Thymus (tissue), 14 donors: ENCODE measurements at places on chromosomes 12 and 14. TPM values are rescaled to one million over a fixed set of nuclear protein-coding genes. Genes with fewer than 3 reads are reported as not detected.

GRCh38 chr14:102452302-102452701 is 57.3 kb downstream of the ANKRD9 start:
- no peak for DNase-seq

TAS2R19 gene
- total RNA-seq: 2.0 TPM

DNA sequence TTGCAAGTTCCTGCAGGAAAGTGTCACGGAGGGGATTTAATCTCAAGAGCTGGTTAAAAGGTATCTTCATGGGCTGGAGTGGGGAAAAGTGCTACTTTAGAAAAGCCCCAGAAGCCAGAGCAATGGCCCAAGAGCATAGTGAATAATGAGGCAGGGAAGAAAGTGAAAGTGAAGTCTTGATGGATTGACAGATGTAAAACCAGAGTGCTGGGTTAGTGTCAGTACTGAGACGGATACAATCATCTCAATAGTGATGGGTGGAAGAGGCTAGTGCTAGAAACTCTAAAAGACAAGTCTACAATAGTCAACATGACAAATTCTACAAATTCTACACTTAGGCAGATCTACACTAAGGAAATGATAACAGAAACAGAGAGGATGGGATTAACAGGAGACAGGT is 68.1 kb downstream of the CIT start:
- no peak for DNase-seq

- DNase-seq: no peak
Observed at GRCh38 chr14:78782551-78782950, 612.4 kb downstream of the NRXN3 start.

DEPDC4 gene
- 2.0 TPM for total RNA-seq

GRCh38 chr12:29530436-29530835 is 33.0 kb upstream of the OVCH1 start:
- DNase-seq: no peak

DNA sequence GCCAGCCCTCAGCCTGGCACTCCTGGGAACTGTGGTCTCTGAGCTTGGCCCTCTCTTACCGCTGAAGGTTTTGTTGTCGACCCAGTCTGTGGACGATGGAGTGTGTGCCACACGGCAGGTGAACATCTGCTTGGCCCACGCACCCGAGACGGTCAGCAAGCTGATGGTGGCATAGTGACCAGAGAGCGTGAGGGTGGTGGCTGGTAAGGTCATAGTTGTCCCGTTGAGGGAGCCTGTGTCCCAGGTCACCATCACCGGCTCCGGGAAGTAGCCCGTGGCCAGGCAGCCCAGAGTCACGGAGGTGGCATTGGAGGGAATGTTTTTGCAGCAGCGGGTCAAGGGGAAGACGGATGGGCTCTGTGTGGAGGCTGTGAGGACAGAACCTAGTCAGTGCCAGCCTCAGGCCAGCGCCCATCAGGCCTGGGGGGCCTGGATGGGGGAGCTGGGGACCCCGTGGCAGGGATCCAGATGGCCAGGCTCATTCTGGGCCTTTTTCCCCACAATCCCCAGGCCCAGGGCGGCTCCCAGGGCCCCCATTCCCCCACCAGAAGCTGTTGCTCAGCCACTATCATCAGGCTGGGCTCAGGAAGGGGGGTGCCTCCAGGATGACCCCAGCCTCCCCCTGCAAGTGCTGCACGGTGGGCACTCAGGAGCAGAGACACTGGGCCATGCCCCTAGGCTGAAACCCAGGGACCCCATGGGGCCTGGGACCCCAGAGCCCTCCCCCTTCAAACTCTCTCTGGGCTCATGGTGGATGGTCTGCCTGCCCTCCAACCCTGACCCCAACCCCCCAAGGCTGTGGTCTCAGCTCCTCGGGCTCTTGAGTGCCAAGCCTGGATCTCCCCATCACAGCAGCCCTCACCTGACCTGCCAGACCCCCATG is 75.2 kb downstream of the TMEM121 start:
- DNase-seq: no peak

- no peak for DNase-seq
Observed at GRCh38 chr14:51836417-51836816, 24.0 kb upstream of the GNG2 start.

DNA sequence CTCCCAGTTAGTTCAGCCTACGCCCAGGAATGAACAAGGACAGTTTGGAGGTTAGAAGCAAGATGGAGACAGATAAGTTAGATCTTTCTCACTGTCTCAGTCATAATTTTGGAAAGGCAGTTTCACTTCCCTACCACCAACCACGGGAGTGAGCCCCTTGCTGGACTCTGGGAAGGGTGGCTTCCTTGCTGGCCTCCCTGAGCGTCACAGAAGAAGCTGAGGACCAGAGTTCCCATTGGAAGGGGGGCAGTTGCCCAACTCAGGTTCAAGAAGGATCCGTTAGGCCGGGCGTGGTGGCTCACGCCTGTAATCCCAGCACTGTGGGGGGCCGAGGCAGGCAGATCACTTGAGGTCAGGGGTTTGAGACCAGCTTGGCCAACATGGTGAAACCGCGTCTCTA is 106.2 kb upstream of the MAX start:
- no peak for DNase-seq
